ENCODE measurements at places on chromosomes 11 and 22.

- DNase-seq: no peak
Measured at GRCh38 chr11:69546735-69547370, 65.4 kb downstream of the LINC01488 start.

DNA sequence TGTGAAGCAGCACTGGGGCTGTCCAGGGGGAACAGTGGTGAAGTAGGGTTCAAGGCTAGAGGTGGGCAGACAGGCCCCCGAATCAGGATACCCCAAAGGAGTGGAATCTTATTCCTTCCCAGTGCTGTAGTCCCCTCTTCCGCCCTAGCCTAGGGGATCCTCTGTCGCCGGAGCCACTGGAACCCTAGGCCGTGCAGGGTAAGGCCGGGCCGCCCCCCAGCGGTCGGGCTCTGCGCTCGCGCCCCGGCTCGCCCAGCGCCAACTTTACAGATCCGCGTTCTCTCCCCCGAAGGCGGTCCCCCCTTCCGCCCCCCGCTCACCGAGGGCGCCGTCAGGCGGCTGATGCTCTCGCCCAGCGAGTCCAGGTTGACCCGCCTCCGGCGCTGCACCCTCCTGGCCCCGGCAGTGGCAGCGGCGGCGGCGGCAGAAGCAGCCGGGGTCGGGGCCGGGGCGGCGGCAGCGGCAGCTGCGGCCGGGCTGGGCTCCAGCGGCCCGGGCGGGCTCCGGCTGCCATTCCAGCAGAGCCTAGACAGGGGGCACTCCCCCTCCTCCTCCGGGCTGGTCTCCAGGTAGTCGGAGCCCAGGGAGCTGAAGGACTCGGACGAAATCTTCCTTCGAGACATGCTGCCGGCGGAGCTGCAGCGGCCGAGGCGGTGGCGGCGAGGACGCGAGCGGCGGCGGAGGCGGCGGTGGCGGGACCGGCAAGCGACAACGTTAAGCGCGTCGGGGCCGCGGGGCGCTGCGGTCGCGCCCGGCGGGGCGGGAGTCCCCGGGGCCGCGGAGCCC is 650 bp downstream of the GUCY1A2 start:
- DNase-seq: no peak

- DNase-seq: no peak
Measured at GRCh38 chr11:22192642-22193347, at the start of gene ANO5. Gene ANO5, plus strand, starts transcription at chr11:22193085. Its CDS starts 408 bp downstream, at chr11:22193493.

DNA sequence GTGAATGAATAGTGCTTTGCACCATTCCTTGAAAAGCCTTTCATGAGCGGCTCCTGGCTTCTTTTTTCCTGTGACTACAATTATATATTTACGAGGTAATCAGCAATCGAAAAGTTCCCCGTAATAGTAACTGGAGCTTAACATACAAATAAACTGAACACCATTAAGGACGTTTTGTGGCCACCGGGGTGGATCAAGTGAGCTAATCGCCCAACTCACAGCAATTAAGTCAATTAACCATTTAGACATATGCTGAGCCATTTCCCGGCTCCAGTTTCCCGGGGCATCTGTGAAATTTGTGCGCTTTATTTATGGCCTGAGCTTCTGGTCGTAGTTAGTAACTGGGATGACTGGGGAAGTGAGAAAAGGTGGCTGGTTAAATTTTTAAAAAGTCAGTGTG is 465.2 kb downstream of the MIAT start:
- DNase-seq: no peak

DNA sequence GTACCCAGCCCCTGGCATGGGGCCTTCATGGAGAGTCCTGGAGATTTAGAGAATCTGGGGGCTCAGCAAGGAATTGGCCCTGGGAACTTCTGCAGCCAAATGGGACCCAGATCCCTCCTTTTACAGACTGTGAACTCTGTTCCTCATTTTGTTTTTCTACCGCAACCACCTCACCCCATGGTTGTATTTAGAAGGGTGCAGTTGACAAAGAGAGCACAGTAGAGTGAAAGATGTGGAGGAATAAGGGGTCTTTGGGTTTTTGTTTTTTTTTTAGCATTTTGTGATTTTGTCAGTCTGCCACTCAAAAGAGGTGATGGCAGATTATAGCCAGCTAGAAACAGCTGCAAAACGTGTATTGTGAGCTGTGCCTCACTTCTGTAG is 1.9 kb downstream of the ZNF74 start:
- no peak for DNase-seq

DNA sequence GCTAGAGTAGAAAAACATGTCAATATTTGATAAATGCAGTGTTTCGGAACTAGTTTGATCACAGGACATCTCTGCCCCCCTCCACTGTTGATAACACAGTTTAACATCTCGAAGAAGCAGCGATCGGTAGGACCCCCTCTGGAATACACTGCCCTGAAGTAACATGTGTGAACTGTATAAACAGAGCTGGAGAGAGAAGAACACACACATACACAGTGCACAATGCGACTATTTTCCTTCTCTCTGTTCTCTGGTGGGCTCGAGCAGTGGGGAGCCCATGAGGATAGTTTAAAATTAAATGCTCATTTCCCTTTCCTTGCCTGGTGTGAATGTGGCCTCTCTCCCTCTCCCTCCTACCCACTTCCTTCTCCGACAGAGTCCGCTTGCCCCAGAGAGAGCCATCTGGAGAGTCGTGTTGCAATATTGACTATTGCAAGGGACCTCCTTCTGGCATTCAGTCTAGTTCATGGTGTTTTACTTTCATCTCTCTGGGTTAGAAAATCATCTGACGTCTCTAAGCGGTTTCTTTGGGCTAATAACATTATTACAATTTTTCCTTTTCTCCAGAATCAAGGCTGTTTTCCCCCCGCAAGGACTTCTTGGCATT is 51.6 kb upstream of the BARX2 start:
- no peak for DNase-seq

- no peak for DNase-seq
Measured at GRCh38 chr11:35260342-35260985, 121.5 kb downstream of the CD44 start.

DNA sequence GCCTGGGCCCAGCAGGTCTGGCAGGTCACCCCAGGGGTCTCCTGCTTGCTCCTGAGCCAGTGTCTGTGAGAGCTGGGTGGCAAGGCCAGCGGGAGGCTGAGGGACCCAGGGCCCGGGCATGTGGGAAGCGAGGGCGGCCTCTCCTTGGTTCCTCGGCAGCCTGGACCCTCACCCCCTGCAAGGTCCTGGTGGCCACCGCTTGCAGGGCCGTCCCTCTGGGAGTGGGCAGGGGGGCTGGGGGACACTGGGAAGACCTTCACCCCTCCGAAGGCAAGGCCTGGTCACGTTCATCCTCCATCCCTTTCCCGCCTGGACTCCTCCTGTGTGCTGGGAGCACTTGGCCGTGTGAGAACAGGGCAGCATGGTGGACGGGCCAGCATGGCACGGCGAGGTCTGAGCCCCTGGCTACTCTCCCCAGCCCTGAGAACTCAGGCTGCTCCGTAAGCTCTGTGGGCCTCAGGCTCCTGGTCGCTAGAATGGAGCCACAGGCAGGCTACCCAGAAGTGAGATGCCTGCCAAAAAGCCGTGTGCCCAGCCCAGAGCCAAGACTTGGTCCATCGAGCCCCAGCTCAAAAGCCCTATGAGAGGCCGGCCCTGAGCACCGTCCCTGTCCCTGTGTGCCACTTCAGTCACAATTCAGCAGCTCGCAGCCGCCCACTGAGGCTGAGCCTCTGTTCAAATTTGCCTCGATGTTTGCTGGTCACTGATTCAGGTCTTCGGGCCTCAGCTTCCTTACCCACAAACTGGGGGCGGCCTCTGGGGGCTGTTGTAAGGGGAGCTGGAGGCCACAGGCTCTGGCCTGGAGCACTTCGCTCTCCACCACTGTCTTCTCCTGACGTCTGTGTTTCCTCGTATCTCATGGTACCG is 45.0 kb downstream of the IGLL1 start:
- no peak for DNase-seq

- no peak for DNase-seq
Measured at GRCh38 chr11:121024989-121025388, 1.1 kb downstream of the TBCEL start.

DNA sequence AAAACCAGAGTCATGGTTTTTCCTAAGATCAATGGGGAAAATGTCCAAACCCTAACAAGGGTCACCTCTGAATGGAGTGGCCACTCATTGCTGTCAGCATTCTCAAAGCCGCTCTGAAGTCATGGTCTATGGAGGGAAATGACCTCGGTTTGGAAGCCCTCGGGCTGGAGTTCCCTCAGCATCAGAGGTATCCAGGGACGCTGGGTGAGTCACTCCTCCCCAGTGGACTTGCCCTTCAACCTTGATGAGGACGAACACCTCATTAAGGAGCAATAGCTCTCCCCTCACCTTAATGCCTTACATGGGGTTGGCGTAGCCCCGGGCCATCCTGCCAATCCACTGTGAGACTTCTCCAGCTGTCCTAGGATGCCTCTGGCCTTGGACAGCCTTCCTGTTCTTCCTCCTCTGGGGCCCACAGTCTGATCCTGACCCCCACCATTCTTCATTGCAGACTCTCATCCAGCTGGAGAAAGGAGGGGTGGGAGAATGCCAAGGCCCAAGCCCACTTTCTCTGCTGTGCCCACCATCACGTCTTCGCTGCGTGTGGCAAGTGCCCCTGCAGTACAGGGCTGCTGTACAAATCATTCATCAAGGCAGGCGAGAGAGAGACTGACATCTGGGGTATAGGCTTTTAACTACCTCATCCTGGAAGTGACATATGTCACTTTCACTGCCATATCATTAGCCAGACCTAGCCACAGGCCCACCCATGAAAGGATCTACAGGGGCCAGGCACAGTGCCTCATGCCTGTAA is 25.4 kb upstream of the MYH9 start:
- no peak for DNase-seq

GRCh38 chr11:92717240-92717639 is 252.2 kb upstream of the MTNR1B start:
- no peak for DNase-seq

DNA sequence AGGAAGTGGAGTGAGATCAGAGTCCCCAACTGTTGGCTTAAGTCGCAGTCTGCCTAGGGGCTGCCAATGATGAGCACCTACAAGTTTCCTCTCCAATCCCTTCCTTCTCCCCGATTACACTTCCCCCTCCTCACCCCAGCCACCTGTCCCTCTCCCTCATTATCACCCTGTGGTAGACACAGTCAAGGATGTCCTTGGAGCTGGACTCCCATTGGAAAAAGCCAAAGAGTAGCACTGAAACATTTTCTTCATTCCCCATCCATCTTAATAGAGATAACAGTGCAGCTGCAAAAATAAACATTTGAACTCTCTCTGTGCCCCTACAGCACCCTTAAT is 146.2 kb downstream of the DBX1 start:
- DNase-seq: no peak

GRCh38 chr22:40313007-40313406 is 33.3 kb upstream of the ADSL start:
- no peak for DNase-seq

DNA sequence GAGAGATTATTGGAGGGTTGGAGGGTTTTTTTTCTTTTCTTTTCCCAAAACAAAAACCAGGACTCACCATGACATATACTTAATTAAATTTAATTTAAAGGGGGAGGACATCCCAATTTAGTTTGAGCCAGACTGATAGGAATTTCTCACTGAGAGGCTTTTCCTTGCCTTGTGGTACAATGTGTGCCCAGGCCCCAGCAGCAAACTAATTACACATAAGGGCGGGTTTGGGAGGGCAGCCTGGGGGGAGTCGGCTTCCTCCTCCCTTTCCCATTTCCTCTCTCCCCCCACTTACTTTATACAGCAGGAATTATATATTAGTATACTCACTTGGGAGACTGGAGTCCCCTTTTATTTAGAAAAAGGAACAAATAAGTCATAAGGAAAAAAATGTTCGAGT is 2.9 kb downstream of the TEAD1 start:
- DNase-seq: no peak

- DNase-seq: no peak
Measured at GRCh38 chr22:40196628-40197360, 19.1 kb downstream of the TNRC6B start.

GRCh38 chr11:126415128-126415527 is 59.6 kb downstream of the ST3GAL4 start:
- DNase-seq: no peak

DNA sequence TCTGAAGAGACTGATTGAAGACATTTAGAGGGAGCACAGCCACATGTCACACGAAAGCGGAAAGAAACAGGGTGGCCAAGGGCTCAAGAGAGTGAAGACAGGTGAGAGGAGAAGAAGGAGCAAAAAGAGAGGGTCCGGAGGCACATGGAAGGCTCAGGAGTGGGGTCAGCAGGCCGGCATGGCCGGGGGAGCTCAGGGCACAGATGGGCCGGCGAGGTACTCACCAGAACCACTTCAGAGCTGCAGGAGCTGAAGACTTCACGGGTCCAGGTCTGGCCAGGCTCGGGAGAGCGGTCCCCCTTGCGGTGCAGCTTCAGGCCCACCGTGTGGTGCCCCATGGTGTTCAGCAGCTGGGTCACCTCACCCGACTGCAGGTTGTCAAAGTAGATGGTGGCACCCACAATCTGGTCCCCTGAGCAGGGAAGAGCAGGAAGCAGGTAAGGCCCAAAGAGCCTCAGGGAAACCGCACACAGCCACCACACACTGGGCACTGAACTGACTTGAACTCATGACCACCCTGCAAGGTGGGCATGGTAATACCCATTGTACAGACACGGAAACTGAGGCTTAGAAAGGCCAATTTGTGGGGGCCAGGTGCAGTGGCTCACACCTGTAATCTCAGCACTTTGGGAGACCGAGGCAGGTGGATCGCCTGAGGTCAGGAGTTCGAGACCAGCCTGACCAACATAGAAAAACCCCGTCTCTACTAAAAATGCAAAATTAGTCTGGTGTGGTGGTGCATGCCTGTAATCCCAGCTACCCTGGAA is 11.6 kb downstream of the AHNAK start:
- no peak for DNase-seq
